ENCODE measurements at places on chromosomes 1 and 21. TPM values are rescaled to one million over a fixed set of nuclear protein-coding genes. Genes with fewer than 3 reads are reported as not detected.

DNA sequence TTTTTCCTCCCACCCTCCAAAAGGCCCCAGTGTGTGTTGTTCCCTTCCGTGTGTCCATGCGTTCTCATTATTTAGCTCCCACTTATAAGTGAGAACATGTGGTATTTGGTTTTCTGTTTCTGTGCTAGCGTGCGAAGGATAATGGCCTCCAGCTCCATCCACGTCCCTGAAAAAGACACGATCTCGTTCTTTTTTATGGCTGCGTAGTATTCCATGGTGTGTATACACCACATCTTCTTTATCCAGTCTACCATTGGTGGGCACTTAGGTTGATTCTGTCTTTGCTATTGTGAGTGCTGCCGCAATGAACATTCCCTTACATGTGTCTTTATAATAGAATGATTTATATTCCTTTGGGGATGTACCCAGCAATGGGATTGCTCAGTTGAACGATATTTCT, 177.8 kb downstream of the ETS2 start:
- H3K27me3 ChIP-seq, result no peaks in the 10 kb centered on the region
- no peak overlapping the region for H3K4me3 ChIP-seq

DNA sequence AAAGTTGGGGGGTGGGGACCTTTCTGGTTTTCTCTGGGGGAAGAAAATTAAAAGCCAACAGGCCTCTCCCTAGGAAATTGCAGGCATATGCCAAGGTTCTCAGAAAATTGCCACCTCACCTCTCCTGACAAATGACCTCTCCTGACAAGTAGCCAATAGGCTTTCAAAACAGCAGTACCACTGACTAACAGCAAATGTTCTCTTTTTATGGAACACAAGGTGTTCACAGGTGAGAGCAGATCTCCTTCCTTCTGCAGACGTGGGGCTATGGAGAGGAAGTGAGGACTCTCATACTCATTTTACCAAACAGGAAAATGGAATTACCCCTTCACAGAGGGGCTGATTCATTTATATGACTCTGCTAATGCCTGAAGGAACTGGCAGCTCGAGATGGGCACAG, 32.7 kb upstream of the SUCO start:
- H3K4me3 ChIP-seq, result no peak overlapping the region
- no peak overlapping the region for H3K27ac ChIP-seq
- H3K4me1 ChIP-seq, result no peaks in the 10 kb centered on the region
- no peak for DNase-seq

DNA sequence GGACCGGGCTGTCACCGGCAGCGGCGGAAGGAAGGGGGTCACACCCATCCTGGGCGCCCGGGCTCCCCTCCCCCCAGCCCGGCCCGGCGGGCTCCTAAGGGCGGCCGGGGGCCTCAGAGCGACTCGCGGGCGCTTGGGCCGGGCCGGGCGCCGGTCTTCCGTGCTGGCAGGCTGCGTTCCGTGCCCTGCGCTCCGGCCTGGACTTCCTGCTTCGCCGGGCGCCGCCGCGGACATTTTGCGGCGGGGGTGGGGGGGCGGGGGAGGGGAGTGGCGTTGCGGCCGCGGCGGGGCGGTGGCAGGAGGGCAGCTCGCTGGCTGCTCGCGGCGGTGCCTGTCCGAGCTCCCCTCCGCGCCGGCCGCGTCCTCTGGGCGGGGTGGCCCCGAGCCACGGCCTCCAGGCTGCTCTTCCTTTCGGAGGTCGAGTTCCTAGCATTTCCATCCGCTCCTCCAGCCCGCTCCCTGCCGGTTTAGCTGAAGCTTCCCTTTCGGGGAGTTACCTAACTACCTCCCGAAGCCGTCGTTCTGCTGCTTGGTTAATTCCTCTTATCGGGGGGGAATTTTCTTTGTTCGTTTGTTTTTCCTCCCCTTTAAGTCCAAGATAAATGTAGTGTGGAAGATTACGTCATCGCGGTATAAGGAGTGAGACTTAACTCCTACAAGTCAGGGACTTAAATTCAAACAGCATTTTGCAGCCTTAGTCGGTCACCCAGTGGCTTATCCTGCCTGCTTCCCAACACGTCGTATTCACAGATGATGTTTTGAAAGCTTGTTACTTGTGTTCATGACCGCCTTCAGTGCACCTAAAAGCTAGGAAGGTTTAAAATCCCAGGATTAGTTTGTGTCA, 730 bp downstream of the CDC42 start:
- peaks cover 3% of the 10 kb centered on the region for H3K4me1 ChIP-seq
- peak overlapping the region; percentile 95 for H3K27ac ChIP-seq
- peak; percentile 65 for DNase-seq

- no peaks in the 10 kb centered on the region for H3K27me3 ChIP-seq
- DNase-seq, result peak; percentile 98
- H3K4me1 ChIP-seq, result peaks cover 2% of the 10 kb centered on the region
- no peak overlapping the region for H3K27ac ChIP-seq
- no peaks in the 10 kb centered on the region for H3K36me3 ChIP-seq
- no peak overlapping the region for H3K4me3 ChIP-seq
These were observed 14.7 kb downstream of the JUN start for GRCh38 chr1:58768971-58769808.

Gene ADAMTS5
- total RNA-seq, result 0.82 TPM

DNA sequence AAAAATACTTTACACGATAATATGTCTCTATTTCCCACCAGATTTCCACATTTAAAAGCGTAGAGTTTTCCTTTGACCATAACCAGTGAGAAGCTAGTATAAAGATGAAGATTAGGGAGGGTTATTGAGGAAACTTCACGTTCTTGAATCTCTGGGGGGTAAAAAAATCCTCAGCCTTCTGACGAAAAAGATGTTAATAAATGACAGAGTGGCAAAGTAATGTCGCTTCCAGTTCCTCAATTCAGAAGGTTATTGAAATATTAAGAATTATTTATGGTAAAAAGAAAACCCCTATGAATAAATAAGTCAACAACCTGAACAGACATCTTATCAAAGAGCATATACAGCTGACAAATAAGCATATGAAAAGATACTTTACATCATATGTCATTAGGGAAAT, 241.0 kb downstream of the GPATCH2 start:
- H3K4me3 ChIP-seq, result no peak overlapping the region
- no peak overlapping the region for H3K27ac ChIP-seq
- H3K36me3 ChIP-seq, result no peaks in the 10 kb centered on the region
- no peaks in the 10 kb centered on the region for H3K4me1 ChIP-seq

Gene SYPL2
- total RNA-seq, result 1.5 TPM

DNA sequence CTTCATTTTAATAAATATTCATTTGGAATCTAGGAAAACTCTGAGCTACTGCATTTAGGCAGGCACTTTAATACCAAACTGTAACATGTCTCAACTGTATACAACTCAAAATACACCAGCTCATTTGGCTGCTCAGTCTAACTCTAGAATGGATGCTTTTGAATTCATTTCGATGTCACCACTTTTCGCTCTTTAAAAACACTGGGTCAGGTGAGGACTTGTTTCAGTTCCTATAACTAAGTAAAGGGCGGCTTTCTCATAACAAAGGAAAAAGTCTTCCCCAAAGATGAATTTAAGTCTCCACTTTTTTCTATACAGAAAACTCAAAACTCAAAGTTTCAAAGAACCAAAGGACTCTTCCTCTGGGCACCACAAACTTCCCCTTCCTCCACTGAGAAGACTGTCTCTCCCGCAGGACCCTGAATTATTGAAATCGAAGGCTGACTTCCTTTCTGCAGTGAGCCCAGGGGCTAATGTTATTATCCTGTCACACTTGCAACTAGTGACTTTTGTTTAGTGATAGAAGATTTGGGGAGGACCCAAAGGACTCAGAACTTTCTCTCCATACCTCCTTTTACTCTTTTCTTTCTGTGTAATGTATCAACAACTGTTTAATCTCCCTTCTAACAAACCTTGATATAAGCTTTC, 9.7 kb upstream of the DHX9 start:
- H3K27me3 ChIP-seq, result no peaks in the 10 kb centered on the region
- H3K4me1 ChIP-seq, result no peaks in the 10 kb centered on the region
- no peak overlapping the region for H3K27ac ChIP-seq
- H3K36me3 ChIP-seq, result no peaks in the 10 kb centered on the region
- H3K4me3 ChIP-seq, result no peak overlapping the region

GRCh38 chr1:236530959-236531358, 7.2 kb downstream of the LGALS8 start:
- no peaks in the 10 kb centered on the region for H3K27me3 ChIP-seq
- no peak for DNase-seq
- H3K4me1 ChIP-seq, result no peaks in the 10 kb centered on the region
- no peaks in the 10 kb centered on the region for H3K36me3 ChIP-seq

Gene TNN
- total RNA-seq, result 0.31 TPM
